Hepatic stellate cell (primary cell): ENCODE measurements at places on chromosomes 6 and 20.
A peak's percentile ranks its signal among the peaks of the same experiment; 100 is the strongest.

DNA sequence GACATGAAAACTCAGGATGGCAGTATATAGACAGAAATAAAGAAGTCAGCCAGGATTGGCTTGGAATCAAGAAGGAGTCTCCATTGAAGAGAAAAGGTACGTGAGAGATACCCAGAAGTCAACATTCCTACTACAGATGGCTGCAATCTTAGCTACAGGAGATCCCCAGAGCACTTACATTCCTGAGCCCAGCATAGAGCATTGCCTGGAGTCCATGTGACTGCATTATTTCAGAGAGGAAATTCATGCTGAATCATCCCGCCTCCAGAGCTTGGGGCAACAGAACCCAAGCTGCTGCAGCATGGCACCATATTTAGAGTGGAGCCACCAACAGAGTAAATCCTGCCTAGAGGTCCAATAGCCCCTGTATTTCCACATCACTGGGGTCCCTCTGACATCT is 125.0 kb upstream of the GRIK2 start:
- no peak for DNase-seq

GRCh38 chr6:113178349-113178748 is 678.8 kb upstream of the MARCKS start:
- DNase-seq, result no peak

- DNase-seq, result no peak
Measured at GRCh38 chr20:50015636-50015992, 32.8 kb downstream of the SNAI1 start.

GRCh38 chr6:84645000-84645399 is 119.4 kb downstream of the TBX18 start:
- no peak for DNase-seq

DNA sequence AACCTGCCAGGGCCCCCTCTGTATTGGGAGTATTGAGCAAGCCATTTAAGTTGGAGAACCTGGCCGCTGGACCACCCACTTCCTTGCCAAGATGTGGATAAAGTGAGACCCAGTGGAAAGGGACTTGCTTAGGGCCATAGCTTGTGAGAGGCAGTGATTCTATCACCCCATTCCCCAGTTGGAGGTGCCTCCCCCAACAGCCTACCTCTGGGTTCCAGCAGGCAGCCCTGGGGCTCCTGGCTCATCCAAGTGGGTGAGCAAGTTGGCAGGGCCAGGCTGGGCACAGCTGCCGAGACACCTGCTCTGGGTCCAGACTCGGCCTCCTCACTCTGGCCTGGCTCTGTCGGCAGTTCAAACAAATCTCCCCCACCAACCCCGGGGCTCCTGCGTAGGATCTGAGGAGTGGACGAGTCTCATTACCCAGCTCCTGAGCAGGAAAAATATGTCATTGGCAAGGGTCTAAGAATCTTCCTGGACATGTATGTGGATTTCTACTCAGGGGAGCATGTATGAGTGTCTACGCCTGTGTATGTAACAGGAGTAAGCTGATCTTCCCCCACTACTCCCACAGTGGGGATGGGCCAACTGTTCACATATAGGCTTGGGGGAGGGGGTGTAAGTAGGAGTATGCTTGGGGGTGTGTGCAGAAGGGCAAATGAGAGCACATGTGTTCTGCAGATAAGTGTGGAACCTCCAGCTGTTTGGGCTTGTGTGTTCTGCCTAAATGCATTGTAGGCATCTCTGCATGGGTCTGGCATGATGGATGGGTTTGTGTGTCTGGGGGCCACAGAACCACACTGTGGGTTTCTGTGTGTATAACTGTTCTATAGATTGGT is 1.9 kb downstream of the ID1 start:
- peak; percentile 75 for DNase-seq

GRCh38 chr6:89400912-89401399 is 11.1 kb downstream of the RRAGD start:
- no peak for DNase-seq

GRCh38 chr6:12047792-12048432 is 35.8 kb downstream of the HIVEP1 start:
- DNase-seq, result no peak

GRCh38 chr6:165745492-165745891 is 82.5 kb upstream of the PDE10A start:
- no peak for DNase-seq

DNA sequence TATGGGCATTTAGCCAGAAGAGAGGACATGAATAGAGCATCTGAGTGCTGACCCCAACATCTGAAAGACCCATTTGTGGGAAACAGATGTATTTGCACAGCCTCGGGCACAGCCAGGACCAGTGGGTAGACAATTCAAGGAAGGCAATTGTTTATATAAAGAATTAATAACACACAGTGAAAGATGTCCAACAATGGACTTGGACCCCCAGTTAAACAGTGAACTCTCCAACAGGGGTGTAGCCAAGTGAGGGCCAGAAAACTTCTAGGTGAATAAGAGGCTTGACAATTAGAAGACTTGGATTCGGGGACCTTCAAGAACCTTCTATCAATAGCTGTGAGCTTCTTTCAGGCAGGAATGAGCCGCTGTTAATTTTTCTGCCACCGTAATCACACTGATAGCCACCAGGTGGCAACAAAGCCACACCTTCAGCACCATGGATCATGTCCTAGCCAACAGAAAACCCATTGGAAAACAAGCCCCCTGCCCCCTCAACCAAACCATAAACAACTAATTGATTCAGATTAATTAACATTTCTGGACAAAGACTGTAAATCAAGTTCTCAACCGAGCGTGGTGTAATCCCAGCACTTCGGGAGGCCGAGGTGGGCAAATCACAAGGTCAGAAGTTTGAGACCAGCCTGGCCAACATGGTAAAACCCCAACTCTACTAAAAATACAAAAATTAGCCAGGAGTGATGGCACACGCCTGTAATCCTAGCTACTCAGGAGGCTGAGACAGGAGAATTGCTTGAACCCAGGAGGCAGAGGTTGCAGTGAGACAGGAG is 8.8 kb upstream of the SRSF6 start:
- peak; percentile 36 for DNase-seq

GRCh38 chr6:68975816-68976215 is 340.7 kb downstream of the ADGRB3 start:
- no peak for DNase-seq

GRCh38 chr6:56729719-56730118 is 87.0 kb upstream of the DST start:
- DNase-seq, result no peak

DNA sequence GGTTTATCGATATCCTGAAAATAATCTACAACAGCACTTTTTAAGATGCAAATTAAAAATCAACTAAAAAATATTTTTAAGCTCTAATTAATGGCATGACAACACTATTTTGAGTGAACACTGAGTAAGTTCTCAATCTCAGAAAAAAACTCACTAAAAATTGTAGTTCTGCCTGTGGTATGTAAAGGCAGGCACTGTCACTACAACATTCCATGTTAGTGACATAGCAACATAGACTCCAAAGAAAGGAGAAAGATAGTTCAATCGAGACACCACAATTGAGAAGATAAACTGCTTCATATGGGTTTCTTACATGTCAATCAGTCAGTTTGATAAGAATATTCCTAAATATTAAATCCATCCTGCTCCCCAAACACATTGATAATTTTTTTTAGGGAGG is 38.0 kb downstream of the COL12A1 start:
- peak; percentile 11 for DNase-seq

DNA sequence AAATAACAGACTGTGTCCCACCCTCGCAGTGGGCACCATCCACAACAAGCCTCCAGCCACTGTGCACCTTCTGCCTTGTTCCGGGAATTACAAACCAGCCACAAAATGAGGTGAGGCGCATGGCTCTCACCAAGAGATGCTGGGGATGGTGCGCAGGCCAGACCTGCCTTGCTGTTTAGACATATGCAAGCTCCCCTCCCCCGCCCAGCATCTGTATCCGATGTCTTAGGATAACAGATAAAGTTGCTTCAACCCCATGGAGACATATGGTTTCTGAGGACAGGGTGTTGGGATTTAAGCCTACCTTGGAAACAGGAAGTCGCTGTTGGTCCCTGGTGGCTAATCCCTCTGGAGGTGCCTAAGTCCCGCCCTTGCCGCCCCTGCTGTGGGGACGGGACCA is 50.4 kb upstream of the MPC1 start:
- DNase-seq, result no peak

DNA sequence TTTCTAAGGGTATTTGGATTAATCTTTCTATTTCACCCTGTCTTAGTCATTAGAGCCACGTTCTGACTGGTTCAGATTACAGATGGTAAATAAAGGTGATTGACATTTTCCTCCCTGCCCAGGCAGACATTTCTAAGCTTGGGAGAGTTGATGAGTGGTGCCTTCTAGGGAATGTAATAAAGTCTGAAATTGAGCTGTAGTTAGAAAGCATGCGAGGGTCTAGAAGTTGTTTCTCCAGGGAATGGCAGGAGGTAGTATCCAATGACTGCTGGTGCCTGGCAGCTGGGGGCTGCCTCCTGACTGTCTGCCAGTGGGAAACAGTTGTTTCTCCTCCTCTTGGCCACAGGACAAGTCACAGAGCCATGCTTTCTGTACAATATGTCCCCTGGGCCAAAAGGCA is 14.6 kb downstream of the EDN3 start:
- no peak for DNase-seq
